NCI-H1105 treated with DMSO at 0.1 percent for 48 hours (cell line): ENCODE measurements at places on chromosomes 12 and 14.

- no peak for DNase-seq
These were observed 80.3 kb upstream of the PWP1 start for GRCh38 chr12:107605293-107605692.

GRCh38 chr12:93918900-93919299 is 229.5 kb upstream of the PLXNC1 start:
- no peak for DNase-seq

GRCh38 chr12:22340143-22340542 is 5.6 kb upstream of the ST8SIA1 start:
- no peak for DNase-seq

DNA sequence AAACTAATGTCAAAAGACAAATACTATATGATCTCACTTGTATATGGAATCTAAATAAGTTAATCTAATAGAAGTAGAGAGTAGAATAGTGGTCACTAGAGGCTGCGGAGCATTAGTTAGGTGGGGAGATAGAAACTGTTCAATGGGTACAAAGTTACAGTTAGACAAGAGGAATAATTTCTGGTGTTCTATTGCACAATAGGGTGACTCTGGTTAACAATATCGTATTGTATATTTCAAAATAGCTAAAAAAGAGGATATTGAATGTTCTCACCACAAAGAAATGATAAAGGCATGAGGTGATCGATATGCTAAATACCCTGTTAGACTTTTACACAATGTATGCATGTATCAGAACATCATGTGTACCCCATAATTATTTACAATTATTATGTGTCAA is 42.9 kb downstream of the IGF1 start:
- no peak for DNase-seq

GRCh38 chr14:100816286-100816949 is 9.5 kb upstream of the MEG3 start:
- DNase-seq = no peak

DNA sequence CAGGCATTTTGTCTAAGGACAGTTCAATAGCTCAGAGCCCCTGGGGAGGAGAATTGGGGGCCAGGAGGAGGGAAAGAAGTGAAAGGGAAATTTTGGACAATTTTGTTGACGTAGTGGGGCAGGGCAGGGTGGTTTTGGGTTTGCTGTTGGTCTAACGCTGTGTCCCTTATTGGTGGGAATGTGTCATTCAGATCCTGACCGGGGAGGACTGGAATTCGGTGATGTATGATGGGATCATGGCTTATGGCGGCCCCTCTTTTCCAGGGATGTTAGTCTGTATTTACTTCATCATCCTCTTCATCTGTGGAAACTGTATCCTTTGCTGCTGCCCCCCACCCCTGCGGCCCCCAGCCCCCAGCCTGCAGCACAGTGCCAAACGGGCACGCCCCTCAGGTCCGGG is 212.1 kb upstream of the FKBP4 start:
- DNase-seq = no peak
